Mesenchymal stem cell (in vitro differentiated cells and primary cell): ENCODE measurements at places on chromosomes 2 and 18.
A peak's percentile ranks its signal among the peaks of the same experiment; 100 is the strongest.

DNA sequence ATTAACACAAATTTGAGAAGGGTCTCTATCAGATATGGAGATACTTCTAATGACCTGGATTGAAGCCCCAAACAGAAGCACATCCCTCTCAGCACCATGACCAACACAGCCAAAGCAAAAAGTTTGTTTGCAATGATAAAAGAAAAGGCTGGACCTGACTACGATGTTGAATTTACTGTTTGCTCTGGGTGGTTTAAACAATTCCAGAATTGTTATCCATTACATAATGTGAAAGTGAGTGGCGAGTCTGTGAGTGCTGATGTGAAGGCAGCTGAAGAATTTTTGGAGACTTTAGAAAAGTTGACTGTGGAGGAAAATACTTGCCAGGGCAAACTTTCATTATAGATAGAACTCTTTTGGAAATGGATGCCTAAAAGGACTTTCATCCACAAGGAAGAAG is 17.4 kb upstream of the DLX2 start:
- H3K27me3 ChIP-seq = no peaks in the 10 kb centered on the region
- no peaks in the 10 kb centered on the region for H3K36me3 ChIP-seq
- DNase-seq = no peak
- H3K4me3 ChIP-seq = no peak overlapping the region

DNA sequence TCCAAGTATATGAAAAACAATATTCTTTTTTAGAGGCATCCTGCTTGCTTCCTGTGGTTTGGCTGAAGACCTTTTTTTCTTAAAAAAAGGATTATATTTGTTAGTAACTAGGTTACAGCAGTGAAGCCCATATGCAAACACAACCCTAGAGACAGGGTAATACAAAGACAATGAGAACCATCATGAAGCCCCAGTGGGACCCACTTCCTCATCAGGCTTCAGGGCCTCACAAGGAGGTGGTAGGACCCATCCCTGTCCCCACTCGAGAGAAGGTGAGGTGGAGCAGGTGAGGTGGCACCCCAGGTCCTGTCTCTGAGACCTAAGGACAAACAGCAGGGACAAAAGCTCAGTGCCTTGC is 80.3 kb downstream of the EDAR start:
- H3K4me1 ChIP-seq = no peaks in the 10 kb centered on the region
- no peak for DNase-seq
- no peaks in the 10 kb centered on the region for H3K36me3 ChIP-seq
- H3K27ac ChIP-seq = no peak overlapping the region
- H3K4me3 ChIP-seq = no peak overlapping the region

GRCh38 chr2:9169349-9170107 is 37.1 kb upstream of the ASAP2 start:
- H3K36me3 ChIP-seq = no peaks in the 10 kb centered on the region
- H3K27ac ChIP-seq = no peak overlapping the region
- no peak for DNase-seq
- no peak overlapping the region for H3K4me3 ChIP-seq
- peaks cover 8% of the 10 kb centered on the region for H3K4me1 ChIP-seq

DNA sequence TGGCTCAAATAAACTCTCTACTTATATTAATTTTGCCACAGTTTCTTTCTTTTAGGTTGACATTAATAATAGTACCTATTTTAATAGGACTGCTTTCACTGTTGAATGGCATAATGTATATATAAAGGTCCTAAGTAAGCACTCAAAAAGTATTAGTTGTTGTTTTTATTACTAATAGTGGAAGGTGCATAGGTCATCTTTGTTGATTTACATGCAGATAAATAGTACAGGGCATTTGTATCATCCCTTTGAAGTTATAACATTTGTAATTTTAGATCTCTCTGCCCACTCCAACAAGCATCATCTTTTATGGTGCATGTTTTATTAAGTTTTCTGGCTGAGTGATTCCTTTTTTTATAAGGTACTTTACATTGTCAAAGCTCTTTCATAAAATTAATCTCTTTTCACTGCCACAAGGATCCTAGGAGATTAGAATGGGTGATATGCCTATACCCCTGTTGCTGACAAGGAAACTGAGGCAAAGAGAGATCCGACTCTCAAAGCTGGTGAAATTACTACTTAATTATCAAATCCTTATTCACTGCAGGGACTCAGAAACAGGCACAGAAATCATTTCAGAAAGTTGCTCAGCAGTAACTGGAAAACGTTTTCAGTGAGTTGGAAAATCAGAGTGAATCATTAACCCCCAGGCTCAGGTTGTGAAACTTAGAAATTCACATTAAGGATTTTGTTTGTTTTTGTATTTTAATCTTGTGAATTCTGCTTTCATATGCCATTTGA is 299.6 kb downstream of the AGPS start:
- peaks cover 5% of the 10 kb centered on the region for H3K4me1 ChIP-seq
- H3K4me3 ChIP-seq = no peak overlapping the region
- DNase-seq = peak; percentile 4
- no peaks in the 10 kb centered on the region for H3K36me3 ChIP-seq
- H3K27me3 ChIP-seq = no peaks in the 10 kb centered on the region

DNA sequence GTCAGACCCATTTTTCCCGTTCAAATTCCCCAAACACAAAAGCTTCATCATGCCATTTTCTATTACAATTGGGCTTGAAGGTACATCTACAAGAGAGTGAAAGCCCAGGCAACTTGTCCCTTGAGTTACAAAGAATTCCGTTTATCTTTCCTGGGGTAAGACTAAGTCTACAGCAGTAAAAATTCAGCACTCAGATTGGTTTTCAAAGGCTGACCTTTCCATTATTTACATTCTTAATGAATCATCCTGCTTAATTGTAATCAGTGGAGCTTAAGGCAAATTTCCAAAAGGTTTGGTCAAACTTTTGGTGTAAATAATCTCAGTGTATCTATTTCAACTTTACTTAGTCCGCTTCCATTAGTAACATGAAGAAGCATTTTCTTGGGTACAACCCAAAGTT is 33.4 kb upstream of the ST3GAL5 start:
- no peaks in the 10 kb centered on the region for H3K36me3 ChIP-seq
- peak; percentile 70 for DNase-seq
- H3K27me3 ChIP-seq = no peaks in the 10 kb centered on the region
- peaks cover 6% of the 10 kb centered on the region for H3K4me1 ChIP-seq
- H3K27ac ChIP-seq = no peak overlapping the region
- no peak overlapping the region for H3K4me3 ChIP-seq

DNA sequence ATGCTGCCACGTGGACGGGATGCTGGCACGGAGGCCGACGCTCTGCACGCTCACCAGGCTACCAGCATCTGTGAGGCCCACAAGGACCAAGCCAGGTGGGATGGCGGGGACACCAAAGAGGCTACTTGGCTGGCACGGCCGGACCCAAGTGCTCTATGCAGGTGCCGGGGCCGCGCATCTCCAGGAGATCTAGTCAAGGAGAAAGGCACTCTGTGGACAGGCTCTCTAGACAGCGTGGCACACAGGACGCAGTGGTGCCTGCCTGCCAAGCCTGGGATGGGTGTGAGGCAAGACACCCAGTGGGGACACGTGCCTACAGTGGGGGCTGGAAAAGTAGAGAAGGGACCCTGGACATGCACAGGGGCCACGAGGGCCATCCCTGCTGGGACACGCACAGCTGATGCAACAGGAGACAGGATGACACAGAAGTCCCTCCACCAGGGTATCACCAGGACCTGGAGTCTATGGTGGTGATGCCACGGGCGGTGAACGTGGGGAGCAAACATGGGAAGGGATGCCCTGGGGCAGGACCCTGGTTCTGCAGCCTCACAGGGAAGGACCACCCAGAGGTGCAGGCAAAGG is 28.5 kb downstream of the ZNF516 start:
- H3K4me3 ChIP-seq = no peak overlapping the region
- H3K36me3 ChIP-seq = peaks cover 8% of the 10 kb centered on the region
- peaks cover 14% of the 10 kb centered on the region for H3K4me1 ChIP-seq
- no peak for DNase-seq

DNA sequence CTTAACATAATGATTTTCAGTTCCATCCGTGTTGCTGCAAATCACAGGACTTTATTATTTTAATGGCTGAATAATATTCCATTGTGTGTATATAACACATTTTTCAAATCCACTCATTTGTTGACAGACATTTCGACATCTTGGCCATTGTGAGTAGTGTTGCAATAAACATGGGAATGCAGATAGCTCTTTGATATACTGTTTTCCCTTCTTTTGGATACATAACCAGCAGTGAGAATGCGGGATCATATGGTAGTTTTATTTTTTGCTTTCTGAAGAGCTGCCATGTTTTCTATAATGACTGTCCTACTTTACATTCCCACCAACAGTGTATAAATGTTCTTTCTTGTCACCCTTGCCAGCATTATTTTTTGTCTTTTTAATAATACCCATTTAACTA is 420.3 kb upstream of the CHAC2 start:
- H3K4me1 ChIP-seq = no peaks in the 10 kb centered on the region
- no peak overlapping the region for H3K27ac ChIP-seq
- H3K36me3 ChIP-seq = no peaks in the 10 kb centered on the region
- DNase-seq = no peak

DNA sequence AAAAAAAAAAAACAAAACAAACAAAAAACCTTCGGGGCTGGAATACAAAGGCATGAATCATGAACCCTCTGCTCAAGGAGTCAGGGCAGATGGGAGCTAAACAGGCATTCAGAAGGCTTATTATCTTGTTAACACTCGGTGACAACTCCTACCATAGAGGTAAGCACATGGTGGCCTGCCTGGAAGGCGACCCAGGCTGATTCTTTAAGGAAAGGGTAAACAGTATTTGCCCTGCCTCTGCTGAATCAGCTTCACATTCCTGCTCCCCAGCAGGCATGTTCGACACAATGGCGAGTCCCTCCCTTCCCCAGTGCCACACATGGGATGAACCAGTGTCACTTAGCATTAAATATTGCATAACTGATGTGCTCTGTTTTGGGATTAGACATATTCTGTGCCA is 191.9 kb downstream of the ARL4C start:
- H3K27me3 ChIP-seq = no peaks in the 10 kb centered on the region
- H3K36me3 ChIP-seq = no peaks in the 10 kb centered on the region
- peak; percentile 21 for DNase-seq
- H3K27ac ChIP-seq = peak overlapping the region; percentile 52

DNA sequence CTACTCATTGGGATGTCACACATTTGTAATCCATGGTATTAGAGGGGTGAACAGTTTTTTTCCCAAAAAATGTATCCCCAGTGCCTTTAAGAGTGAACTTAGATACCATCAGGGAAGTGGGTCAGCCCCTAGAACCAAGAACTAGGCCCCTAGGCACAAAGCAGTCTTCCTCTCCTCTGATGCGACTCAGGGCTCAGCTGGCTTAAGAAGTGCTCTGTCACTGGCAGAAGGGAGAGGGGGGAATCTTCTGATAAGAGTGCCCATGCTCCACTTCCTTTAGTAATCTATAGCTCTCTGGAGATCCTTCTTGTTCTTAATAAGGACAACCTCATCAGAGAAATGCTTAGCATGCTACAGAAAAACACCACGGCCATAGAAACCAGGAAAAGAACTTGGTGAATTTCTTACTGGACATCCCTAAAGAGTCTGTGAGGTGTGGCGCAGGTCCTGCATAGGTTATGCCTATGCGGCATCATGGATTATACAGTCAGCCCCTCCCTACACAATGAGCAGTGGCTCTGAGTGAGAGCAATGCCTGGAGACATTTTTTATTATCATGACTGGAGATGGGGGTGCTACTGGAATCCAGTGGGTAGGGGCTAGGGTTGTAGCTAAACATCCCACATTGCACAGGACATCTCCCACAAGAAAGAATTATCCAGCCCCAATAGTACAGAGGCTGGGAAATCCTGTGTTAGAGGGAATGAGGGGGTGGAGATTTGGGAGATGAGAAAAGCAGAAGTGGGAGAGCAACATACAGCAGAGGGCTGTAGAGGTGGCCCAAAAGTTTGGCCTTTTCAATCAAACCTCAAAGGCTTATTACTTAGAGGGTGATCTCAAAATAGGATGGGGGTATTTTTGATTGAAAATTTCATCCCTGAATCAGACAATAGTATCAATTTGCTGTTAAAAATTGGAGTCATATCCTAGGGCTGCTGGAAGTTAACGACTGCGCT is 21.7 kb upstream of the ZNF385B start:
- no peak overlapping the region for H3K27ac ChIP-seq
- H3K4me3 ChIP-seq = no peak overlapping the region
- DNase-seq = no peak
- H3K36me3 ChIP-seq = no peaks in the 10 kb centered on the region
- H3K27me3 ChIP-seq = no peaks in the 10 kb centered on the region
- H3K4me1 ChIP-seq = peaks cover 2% of the 10 kb centered on the region

DNA sequence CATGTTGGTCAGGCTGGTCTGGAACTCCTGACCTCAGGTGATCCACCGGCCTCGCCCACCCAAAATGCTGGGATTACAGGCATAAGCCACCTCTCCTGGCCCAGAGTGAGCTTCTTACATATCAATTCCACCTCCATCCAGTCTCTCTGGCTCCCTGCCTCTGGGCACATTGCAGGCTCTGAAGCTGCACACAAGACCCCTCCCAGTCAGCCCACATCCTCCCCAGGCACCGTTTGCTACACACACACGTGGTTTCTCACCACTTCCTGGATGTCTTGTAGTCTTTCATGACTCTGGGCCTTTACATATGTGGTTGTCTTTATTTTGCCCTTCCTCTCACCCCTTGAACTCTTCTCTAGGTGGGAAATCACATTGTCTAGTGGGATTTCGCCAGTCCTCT is 64.0 kb upstream of the CABLES1 start:
- no peaks in the 10 kb centered on the region for H3K4me1 ChIP-seq
- H3K27ac ChIP-seq = no peak overlapping the region
- DNase-seq = no peak
- H3K27me3 ChIP-seq = no peaks in the 10 kb centered on the region

DNA sequence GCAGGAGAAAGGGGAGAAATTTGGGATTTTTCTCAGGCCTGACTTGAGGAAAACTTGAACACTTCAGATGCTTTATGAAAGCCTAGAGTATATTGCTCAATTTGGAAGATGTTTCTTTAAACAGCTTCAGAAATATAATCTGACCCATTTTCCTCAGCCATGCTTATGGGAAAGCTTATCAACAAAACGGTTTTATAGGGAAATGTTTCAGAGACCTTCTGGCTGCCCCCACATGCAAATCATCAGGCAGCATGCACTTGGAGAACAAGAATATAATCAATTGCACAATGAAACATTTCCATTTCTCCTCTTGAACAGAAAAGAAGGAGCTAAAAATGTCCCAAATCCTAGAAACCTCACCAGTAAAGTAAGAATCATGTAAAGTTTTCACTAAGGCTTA is 411.2 kb upstream of the ETAA1 start:
- no peaks in the 10 kb centered on the region for H3K4me1 ChIP-seq
- no peak for DNase-seq
- H3K4me3 ChIP-seq = no peak overlapping the region
- no peak overlapping the region for H3K27ac ChIP-seq
- H3K27me3 ChIP-seq = no peaks in the 10 kb centered on the region

DNA sequence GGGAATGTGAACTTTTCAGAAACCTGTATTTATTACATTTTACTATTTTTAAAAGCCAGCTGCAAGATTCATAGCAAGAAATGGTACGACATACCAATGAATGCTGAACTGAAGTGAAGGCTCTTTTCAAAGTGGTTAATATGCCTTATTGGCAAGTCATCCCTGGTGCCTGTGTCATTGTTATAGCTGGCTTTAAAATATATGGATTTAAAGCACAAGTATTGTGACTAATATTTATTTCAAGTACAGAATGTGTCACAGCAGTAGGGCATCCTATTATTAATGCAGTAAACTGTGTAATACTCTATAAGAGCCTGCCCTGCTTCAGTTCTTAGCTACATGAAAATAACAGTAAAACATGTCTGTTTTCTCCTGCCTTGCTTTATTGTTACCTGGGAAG is 10.8 kb downstream of the TSHZ1 start:
- no peak overlapping the region for H3K4me3 ChIP-seq
- H3K4me1 ChIP-seq = peaks cover 2% of the 10 kb centered on the region
